ENCODE measurements at places on chromosomes 5 and 9.

GRCh38 chr9:92636627-92637026 is 33.3 kb downstream of the IPPK start:
- DNase-seq = no peak

- no peak for DNase-seq
Measured at GRCh38 chr9:109124121-109124520, 4.4 kb upstream of the TMEM245 start.

DNA sequence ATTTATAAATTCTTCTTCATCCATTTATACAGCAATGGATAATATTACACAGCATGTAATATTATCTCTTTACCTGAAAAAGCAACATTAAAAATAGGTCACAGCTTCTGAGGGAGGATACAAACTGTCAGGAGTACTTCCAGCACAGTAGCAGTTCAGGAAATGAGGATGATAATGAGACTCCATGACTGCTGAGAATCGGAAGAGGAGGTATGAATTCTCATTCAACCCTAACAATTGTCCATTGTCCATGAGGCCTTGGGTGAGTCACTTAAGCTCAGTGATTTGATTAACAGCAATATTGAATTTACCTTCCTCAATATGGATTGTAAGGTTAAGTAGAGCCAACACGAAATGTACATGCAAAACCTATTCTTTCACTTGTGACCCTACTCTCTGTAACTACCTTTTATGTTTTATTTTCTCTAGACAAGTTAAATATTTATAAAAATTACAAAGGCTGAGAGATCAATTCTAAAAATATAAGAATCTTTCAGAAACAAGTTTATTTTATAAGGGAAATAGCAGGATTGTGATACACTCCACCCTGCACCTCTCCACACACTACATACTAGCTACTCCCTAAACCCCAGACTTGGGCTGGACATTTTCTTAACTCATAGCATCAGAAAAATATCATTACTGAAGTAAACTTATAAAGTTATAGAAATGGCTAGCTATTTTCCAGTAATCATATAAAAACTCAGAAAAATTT is 159.1 kb upstream of the ACOT12 start:
- DNase-seq = no peak

GRCh38 chr5:93454896-93455295 is 126.1 kb downstream of the NR2F1-AS1 start:
- no peak for DNase-seq

- no peak for DNase-seq
Measured at GRCh38 chr5:128736553-128736952, 198.5 kb upstream of the FBN2 start.

DNA sequence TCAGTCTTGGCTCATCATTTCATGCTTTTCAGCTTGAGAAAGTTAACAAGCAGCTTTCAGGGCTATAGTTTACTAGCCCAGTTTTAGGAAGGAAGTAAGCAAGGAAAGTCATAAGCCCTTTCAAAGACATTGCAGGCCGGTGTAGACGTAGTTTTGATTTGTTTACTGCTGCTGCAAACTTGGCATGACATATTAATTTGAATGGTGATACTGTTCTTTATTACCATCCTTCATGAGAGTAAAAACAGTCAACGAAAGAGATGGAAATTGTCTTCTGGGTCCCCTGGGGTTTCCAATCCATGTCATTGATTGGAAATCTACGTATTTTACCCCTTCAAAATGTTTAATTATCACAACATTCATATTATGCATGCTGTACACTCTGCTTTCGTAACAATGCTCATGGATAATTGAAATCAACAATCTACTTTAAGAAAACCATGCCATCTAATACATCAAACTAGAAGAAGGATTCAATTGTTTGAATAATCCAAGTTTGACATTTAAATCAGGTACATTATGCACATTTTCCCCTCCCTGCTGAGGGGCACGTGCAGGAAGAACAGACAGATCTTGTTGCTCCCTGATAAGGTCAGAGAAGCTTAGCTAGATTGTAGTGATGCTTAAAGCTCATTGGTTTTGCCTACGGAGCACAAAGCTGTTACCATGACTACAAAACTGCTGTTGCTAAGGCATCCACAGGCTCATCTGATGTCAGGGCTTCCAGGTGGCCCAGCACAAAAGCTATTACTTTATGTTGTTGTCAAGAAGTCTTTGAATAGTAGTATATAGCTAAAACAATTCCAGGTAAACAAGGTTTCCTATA is 139.9 kb upstream of the PRLR start:
- DNase-seq = no peak

GRCh38 chr5:145660897-145661640 is 174.1 kb downstream of the PRELID2 start:
- no peak for DNase-seq

DNA sequence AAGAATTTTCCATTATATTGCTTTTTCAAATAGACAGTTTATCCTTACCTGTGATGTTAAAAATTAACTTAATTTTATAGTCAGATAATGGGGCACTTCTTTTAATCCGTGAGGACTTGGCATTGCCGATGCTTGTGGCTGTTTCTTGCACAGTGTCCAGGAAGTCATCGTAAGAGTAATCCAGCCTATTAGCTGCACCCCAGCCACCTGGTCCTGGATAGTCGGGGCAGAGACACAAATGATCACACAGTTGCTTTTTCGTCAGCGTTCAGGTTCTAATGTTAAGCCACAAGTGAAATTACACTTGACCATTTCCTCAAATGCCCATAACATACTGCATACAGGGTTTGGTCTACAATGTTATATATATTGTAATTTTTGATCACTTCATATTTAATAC is 107.4 kb downstream of the SVEP1 start:
- DNase-seq = no peak

GRCh38 chr9:19176856-19177255 is 49.6 kb upstream of the PLIN2 start:
- DNase-seq = no peak

DNA sequence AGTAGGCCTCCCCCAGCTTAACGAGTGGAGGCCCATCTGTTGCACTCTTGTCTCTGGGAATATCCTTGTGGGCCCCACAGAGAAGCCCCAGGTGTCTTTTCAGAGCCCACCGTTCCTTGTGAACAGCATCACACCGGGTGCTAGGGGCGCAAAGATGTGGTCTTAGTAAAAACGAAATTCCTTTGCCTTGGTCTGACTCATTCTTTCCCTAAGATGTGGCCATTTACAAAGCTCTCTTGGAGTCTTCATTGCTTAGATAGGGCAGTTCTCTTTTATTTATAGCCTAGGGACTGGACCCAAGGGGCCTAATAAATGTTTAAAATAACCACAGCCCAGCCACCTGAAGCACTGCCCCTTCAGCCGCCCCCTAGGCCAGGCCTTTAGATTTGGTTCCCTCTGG is 52.8 kb upstream of the RPL26L1 start:
- no peak for DNase-seq

DNA sequence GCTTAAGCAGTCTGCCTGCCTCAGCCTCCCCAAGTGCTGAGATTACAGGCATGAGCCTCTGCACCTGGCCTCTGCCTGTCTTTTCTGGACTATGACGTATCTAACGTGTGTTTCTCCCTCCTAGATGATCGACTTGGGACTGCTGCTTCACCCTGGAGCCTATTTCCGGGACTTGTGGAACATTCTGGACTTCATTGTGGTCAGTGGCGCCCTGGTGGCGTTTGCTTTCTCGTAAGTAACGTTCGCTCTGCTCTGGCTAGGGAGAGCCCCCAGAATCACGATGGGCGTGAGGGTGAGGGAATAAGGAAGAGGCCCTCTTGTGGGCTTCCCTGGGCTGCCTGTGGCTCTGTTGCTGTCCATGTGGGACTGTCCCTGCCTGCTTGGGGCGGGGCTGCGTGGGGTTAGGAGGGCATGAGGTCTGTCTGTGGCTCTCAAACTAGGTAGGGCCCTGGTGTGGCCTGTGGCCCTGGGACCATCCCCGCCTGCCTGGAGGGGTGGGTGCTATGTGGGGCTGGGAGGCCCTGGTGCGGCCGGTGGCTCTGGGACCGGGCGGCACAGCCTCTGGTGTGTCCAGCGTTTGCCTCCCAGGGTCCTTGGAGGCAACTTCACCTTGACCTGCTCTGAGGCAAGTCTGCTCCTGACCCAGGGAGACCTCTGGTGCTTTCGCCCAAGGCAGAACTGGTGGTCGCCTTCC is 171.7 kb downstream of the CACNA1B start:
- no peak for DNase-seq

DNA sequence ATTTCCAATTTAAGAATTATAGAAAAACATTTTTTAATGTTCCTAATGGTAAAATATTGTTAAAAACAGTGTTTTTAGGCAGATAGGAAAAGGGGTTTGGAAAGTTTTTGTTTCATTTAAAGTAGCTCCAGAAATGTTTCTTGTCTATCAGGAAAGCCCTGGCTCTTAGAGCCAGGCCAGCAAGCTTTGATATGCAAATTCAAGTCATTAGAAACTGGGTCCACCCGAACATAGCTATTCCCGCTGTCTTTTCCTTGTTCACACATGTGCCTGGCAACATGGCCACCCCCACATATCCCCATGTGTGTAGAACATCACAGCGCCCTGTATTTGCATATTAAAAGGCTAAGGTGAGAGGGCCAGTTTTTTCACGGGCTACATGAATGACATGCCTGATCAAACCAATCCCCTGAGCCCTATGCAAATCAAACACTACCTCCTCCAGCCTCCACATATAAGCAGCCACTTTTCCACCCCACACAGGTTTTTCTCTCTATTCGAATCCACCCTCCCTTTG is 925.3 kb upstream of the CDH10 start:
- no peak for DNase-seq

DNA sequence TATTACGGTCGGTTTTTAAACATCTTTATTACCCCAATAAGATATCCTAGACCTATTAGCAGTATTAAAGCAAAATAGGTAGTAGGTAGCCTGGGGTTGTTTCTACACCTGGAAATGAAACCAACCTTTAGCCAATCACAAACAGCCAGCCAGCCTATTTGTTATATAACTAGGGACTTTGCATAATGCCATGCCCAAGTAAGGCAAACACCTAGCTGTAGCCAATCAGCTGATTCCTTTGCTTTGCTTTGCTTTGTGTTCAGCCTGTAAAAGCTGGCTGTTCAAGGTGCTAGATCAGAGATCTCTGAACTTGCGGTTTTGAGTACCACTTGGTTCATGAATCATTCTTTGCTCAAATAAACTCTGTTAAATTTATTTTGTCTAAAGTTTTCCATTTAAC is 46.5 kb upstream of the SETD9 start:
- no peak for DNase-seq

GRCh38 chr9:121563881-121564460 is 64.3 kb upstream of the GGTA1 start:
- no peak for DNase-seq

DNA sequence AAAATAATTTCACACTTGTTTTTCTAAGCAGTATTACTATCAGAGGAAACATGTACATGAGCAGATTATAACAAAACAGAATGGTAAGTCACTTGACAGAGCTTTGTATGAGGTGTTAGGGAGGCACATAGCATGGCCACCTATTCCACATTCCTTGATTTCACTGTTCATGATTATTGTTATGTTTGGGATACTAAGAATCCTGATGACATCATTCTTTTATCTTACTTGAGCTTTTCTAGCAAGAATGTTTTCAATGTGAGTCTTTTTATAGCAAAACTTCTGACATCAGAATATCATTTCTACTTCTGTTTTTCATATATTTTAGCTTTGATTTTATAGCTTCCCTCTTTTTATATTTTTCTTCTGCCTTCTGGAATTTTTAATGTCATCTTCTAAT is 208.2 kb downstream of the DMRTA1 start:
- no peak for DNase-seq

GRCh38 chr5:79503794-79504495 is 10.0 kb downstream of the HOMER1 start:
- DNase-seq = no peak

DNA sequence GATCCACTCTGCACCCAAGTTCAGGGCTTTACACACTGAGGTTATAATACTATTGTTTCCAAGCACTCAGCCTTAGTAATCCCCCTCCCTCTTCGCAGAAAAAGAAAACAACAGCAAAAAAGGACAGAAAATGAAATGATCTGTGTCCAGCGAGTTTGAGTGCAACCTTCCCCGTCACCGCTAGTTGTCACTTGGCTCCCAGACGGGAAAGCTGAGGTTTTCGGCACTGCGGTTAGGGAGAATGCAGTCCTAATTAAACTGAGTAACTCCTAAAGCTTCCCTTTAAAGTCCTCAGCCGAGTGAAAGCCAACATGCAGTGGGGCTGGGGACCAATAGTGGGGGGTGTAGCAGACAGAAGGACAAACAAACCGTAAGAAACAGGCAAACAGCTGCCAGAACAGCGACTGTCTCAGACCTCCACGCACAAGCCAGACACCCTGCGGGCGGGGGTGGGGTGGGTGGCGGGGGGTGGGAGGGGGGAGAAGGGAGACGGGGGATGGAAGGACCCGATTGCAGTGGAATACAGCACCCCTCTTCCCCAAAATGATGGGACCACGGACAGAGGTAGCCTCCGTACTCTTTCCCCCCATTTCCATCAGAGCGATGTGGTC is 680 bp downstream of the GLRA1 start:
- DNase-seq = no peak

- DNase-seq = no peak
Measured at GRCh38 chr5:178572617-178573016, 17.6 kb downstream of the COL23A1 start.

GRCh38 chr5:93993161-93993560 is 251.8 kb upstream of the POU5F2 start:
- no peak for DNase-seq

GRCh38 chr5:81234299-81234698 is 1.2 kb downstream of the CKMT2 start:
- DNase-seq = no peak

- no peak for DNase-seq
Measured at GRCh38 chr5:72558046-72558336, 50.8 kb upstream of the ZNF366 start.

DNA sequence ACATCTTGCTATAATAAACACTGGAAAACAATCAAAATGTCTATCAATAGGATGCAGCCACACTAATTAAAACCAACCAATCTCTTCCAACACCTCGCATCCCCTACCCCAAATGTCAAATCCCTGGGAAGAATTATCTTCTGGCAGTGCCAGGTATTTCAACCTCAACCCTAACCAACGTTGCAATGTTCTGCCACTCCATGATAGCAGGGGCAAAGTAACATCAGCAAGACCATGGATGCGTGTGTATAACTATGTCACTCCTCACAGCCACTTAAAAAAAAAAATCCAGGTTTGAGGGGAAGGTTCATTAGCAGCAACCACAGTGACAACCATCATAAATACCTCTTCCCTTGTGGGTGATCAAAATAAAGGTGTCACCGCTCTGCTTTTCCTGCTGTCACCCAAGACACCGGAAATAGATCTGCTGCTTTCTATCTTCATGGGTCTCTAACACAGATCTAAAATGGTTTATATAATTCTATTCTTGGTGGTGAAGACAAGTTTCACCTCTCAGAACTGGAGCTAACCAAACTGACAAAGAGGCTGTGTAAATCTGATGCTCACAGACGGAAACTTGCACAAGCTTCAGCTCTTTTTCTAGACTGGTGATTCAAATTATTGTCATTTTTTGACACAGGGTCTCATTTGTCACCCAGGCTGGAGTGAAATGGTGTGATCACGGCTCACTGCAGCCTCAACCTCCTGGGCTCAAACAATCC is 9.9 kb downstream of the HSPA9 start:
- no peak for DNase-seq

- DNase-seq = no peak
Measured at GRCh38 chr9:128244837-128245231, 31.0 kb downstream of the GOLGA2 start.
